ENCODE measurements at places on chromosomes 16 and 17.

DNA sequence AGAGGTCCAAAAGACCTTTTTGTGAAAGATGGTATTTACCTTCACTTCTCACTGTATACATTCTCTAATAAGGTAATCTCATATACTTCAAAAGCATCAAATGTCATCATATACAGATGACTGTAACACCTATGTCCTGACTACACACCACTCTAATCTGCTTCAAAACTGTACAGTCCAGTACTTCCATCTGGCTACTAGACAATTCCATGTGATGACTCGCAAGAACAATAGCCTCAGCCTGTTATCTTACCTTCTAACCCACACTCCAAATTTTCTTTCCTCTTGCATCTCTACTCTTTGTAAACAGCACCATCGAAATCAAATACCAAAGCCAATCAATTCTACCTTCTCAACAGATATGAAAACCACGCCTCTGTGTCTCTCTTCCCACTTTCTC, 24.1 kb downstream of the MYO1D start:
- DNase-seq, result no peak

GRCh38 chr17:33370401-33370800, 77.3 kb upstream of the ASIC2 start:
- DNase-seq, result no peak

DNA sequence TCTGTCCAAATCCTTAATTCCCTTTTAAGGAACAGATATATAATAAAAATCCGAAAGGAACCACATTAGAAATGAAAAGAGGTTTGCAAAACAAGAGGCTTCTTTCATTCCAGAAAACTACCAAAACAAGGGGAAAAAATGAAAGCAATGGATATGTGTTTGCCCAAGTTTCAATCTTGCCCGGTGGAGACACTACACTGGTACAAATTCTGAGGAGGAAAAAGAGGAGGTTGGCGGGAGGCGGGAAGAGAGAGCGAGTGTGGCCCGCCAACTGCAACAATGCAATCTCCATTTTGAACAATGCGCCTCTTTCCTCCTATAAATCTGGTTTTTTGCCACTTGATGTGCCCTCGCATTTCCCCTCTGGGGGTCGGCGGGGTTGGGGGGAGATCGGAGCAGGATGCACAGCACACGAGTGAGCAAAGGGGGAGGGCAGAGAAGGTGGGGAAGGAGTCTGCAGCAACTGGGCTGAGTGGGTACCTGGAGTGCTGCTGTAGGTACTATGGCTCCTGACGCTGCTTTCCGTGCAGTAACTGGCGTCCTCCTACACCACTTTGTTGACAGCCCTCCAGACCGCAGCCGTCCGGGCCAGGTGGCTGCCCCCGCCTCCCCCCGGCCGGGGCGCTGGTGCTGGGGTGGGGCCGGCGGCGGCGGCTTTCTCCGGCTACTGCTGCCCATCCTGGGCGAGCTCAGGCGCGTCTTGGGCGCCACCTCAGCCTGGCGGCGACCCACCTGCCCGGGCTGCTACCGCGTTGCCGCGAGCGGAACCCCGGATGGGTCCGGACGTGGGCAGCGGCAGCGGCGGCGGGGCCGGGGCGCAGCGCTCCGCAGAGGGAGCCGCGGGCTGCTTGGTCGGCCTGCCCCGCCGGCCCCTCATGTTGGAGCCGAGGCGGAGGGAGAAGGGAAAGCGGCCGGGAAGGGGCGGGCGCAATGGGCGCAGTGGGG, 93.8 kb upstream of the PLEKHM1 start:
- peak; percentile 48 for DNase-seq

DNA sequence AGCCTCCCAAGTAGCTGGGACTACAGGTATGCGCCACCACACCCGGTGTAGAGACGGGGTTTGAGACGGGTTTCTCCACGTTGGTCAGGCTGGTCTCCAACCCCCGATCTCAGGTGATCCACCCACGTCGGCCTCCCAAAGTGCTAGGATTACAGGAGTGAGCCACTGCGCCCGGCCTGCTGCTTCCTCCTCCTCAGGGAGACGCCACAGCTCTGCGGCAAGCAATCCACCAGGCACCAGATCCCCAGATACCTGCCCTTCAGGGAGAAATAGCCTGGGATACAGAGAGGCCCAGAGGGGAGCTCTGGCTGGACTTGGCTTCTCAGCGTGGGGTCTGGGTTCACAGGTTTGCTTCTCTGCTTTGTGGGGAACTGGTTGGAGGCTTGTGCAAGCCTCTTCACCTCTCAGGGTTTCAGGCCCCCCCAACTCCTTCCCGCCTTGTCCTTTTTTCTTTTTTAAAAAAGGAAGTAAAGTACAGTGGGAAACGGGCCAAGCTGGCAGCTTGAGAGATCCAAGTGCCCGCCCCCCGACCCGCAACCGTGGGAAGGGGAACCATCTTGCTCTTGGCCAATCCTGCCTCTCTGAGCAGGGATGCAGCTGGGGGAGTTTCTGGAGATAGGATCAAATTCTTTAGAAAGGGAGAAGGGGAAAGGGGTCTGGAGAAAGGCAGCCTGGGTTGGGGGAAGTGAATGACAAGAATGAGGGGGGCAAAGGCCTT, 2.6 kb upstream of the SPHK1 start:
- DNase-seq, result no peak

DNA sequence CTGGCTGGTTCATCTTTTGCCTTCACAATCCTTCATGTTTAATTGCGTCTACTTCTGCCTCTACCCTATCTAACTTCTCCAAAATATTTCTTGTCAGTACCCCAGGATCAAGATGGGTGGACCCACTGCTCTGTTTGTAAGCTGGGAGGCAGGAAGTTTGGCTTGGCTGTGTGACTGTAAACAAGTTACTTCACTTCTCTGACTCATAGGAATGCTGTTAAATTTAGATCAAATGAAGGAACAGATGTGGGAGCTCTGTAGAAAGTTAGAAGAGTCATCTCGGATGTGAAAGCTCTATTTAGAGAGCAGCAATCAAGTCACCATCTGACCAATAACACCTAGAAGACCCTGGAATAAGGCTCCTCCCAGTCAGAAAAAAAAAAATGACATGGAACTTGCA, 55.2 kb upstream of the MRTFB start:
- no peak for DNase-seq

DNA sequence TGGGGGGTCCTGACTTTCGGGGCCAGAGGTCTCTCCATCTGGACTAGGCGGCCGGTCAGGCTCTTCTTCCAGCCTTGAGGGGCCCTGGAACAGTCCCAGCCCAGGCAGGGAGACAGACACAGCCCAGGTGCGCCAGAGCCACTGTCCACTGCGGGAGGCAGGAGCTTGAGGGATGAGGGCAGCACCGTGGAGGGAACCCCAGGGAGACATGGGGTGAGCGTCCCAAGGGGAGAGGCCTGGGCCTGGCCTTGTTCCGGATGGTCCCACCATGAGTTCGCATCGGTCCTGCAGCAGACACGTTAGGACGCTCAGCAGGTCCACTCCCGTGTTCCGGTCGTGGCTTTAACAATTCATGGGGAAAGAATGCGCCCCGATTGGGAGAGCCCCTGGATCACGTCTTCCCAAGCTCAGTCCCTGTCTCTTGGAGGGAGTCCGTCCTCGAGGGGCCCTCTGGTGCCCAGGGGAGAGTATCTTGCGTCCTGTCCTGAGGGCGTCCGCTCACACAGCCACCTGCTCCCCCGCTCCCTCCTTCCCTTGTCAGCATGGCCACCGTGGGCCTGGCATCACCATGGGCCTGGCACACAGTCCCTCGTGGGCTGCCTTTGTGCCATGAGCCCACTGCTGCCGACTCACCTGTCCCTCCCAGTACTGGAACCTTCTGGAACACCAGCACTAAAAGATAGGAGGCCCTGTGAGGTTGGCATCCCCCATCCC, 6.7 kb upstream of the NUDT16L1 start:
- no peak for DNase-seq

- DNase-seq, result peak; percentile 76
These were observed 3.7 kb downstream of the C17orf50 start for GRCh38 chr17:35764123-35764991.

Data from activated CD4-positive, alpha-beta T cell treated with anti-CD3 and anti-CD28 coated beads, Interleukin-2, amount 50 U/mL, for 4 hours (primary cell).